ENCODE measurements at places on chromosomes 6 and 20. TPM values are rescaled to one million over a fixed set of nuclear protein-coding genes. Genes with fewer than 3 reads are reported as not detected.

CST5 gene
- not detected for total RNA-seq

ZC3H12D gene
- total RNA-seq = 0.09 TPM

ANGPT4 gene
- total RNA-seq = not detected

GUCA1A gene
- total RNA-seq = not detected

HM13 gene
- total RNA-seq = 47.6 TPM

WASF1 gene
- total RNA-seq = 11.7 TPM

NKX2-2 gene
- total RNA-seq = not detected

VWA7 gene
- total RNA-seq = 0.36 TPM

- DNase-seq = no peak
These were observed 39.2 kb upstream of the LTV1 start for GRCh38 chr6:143803769-143804568.

- peak; percentile 95 for DNase-seq
These were observed 28.1 kb upstream of the AKAP7 start for GRCh38 chr6:131107151-131107550.

DNA sequence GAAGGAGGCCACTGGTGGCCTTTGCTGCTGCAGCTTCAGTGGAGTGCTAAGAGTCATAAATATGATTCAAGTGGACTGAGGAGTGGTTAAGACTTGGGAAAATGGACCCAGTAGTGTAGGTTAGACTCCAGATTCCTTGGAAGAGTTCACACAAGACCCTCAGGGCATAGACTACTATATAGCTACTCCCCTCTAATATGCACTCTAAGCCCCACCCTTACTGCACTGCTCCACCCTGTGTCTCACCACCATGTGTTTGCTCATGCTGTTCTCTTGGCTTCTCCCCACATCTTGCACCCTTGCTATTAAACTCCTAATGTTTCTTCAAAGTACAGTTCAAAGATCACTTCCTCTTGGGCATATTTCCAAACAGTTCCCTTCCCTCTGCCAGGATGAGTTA, 5.7 kb downstream of the KCNQ5 start:
- no peak for DNase-seq

DNA sequence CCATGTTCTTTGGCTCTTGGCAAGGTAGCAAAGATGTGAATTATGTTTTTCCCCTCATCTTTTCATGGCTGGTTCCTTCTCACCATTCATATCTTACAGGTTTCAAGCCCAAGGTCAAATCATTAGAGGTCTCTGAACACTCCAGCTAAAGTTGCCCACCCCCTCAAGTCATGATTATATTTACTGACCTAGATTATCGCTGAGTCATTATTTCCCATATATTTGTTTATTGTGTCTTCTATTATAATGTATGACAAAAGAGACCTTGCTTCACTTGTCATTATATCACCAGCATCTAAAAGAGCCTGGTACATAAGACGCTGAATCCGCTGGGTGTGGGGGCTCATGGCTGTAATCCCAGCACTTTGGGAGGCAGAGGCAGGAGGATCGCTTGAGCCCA, 12.4 kb downstream of the DSN1 start:
- DNase-seq = no peak

GRCh38 chr6:36280983-36281382, 11.1 kb downstream of the PNPLA1 start:
- DNase-seq = no peak

GRCh38 chr6:135129136-135129856, 51.8 kb upstream of the MYB start:
- DNase-seq = no peak

DNA sequence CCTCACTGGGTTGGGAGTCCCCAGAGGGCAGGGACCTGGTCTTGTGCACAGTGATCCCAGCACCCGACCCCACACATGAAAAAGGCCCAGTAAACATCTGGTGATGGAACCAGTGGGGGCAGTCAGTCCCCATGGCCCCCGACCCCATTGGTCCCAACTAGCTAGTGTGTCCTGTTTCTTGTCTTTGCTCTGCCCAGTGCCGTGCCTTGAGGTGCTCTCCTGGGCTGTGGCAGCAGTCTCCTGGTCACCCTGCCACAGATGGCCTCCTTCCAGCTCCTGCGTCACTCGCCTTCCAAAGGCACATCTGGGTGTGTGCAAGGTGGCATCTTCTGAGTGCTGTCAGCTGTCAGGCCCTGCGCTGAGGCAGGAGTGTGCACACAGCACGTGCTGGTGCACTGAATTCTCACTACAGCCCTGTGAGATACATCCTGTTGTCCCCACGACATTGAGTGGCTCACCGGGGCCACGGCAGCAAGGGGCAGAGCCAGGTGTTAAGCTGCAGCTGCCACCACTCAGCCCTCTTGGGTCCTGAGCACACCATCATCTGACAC, 3.9 kb downstream of the NPEPL1 start:
- DNase-seq = no peak

GRCh38 chr20:40705413-40705812, 16.4 kb upstream of the MAFB start:
- no peak for DNase-seq

DNA sequence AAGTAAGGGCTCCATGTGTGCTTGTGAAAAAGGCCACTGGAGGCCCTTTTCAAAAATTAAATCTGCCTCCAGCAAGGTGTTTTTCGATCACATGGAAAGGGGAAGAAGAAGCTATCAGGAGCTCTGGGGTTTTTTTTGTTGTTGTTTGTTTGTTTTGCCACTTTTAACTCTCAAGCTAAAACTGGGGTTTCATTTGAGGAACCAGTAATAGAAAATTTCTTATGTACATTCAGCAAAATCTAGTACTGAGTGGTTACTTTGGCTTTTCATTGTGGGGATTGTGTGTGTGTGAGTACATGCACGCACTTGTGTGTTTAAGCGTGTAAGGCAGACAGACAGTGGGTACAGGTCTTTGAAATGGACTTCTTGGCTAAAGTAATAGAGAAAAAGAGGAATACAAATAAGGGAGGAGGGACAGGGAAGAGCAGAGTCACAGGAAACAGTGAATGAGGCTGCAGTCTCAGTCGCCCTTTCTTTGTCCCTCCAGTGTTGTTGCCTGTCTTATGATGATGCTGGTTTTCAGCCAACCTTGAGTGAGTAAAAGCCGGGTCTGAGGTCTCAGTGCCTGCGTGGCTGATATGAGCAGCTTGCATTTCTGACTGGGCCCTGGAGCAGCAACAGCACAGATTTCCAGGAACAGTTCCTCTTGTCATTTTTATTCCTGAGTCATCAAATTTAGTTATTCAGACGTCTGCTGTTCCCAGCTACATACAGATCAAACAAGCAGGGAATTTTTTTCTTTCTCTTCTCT, 26.2 kb downstream of the SLC16A10 start:
- DNase-seq = peak; percentile 59
